Cortex of kidney (tissue), 1 donor: ENCODE measurements at places on chromosomes 6 and 20.

DNA sequence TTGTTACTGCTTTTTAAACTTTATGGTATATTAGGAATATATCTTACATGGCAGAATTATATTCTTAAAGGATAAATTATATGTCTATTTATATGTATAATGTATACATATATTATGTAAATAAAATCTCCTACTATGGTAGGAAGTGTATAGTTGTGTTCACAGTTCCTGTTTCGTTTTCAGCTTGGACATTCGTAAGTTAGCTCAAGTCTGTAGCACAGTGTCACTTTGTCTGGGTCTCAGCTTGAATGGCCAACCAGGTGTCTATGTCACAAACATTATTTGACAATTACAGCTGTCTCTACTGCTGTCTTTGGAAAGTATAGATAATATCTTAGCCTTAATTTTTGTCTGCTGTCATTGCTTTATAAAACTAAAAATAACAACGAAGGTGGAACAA, 303.9 kb downstream of the CDKAL1 start:
- no peak for DNase-seq

GRCh38 chr6:6599468-6599873, 11.0 kb downstream of the LY86 start:
- no peak for DNase-seq

GRCh38 chr6:1392813-1393640, 3.7 kb downstream of the FOXF2 start:
- no peak for DNase-seq

GRCh38 chr20:32063695-32064094, 11.7 kb downstream of the HCK start:
- DNase-seq = no peak

- no peak for DNase-seq
Observed at GRCh38 chr6:159973951-159974350, 5.1 kb downstream of the IGF2R start.

DNA sequence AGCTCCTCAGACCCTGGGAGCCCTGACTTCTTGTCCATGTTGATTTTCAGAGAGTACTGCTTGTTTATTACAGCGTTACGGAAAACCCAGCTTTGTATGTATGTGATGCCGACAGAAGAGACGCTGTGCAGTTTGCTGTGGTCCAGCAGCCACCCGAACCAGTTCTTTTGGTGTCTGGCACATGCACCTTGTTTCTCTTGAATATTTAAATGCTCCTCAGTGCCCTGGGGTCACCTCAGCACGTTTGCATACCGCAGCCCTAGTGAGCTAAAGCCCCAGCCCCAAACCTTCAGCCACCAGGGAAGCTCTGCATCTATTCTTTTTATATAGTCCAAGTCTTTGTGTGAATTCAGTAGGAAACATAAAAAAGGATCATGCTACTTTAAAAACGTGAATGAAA, 39.9 kb downstream of the AFDN start:
- no peak for DNase-seq

DNA sequence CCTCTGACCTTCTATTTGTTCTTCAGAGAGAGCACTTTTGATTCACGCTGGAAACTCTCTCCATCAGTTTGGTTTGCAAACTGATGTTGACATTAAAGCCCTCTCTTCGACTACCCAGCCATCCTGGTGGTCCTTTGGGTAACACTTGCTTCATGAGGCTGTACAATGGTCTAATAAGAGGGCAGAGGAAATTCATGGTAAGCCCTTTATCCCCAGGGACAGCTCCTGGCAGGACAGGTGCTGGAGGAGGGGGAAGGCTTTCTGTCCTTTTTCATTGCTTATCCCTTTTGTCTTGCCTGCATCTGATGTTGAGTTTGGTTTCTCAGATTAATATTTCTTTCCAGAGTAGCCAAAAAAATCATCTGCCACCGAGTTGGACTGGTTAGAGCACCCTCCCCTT, 52.1 kb upstream of the CD93 start:
- DNase-seq = no peak

DNA sequence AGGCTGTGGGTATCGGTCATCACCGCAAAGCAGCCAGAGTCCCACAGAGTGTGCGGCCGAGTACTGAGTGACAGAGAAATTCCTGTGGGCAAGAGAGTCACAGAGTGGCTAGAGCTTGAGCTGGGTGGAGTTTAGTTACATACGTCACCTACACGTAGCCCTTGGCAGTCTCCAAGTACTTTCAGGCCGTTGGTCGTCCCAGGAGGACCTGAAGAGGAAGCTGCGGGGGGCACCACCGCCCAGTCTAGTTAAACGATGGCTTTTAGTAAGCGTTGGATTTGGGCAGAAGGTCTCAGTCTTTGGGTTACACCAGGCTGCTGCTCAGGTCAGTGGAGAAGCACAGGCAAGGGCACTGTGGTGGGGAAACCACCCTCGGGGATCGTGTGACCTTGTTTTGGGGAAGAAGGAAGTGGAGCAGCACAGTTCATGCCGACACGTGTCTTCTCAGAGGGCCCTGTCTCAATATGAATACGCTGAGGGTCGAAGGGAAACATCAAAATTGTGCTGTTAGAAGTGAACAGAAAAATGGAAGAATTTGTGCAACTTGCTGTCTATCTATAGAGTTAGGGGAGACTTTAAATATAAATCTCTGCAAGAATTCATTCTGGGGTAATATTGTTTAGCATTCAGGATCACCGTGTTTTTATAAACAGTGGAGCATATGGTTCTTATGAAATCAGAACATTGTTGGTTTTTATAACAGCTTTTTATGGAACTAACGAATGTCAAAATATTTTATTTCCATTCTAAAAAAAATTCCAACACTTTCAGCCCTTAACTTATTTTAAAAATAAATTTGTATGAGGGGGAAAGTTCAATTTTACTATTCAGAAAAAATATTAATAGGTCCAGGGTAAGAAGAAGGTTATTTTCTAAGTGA, 28.6 kb downstream of the KIF25 start:
- DNase-seq = no peak

GRCh38 chr6:125346201-125346925, 44.6 kb upstream of the HDDC2 start:
- DNase-seq = no peak

DNA sequence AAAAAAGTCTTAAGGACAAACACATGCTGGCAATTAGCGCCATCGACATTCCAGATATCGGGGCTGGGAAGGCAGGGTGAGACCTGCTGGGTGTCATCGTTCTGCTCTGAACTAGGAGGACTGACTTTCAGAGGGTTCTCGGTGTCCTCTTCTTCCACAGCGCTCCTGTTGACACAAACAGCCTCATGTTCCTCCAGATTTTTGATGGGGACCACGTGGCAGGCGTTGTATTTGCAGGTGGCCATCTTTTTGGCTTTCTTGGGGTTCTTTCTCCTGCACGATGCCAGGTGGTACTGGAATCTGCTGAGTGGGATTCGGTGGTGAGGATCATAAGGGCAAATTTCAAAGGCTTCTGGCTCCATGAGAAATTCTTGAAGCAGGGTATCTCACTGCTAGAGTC, 469 bp downstream of the GTSF1L start:
- DNase-seq = no peak

DNA sequence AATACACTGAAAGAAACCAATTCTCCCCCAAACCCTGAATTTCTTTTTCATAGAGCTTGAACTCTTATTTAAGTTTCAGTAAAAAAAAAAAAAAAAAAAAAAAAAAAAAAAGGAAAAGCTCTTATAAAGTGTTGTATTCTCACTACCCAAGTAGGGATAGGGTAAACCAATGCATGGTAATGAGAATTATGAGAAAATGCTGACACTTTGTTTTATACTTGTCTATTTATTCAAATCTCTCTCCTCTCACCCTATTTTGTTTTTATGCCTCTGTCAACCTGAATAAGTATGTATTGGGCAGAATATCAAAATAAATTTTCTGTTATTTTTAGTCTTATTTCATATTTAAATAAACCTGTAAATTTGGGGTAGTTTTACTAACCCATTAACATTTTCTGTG, 181.9 kb downstream of the GJA1 start:
- no peak for DNase-seq

DNA sequence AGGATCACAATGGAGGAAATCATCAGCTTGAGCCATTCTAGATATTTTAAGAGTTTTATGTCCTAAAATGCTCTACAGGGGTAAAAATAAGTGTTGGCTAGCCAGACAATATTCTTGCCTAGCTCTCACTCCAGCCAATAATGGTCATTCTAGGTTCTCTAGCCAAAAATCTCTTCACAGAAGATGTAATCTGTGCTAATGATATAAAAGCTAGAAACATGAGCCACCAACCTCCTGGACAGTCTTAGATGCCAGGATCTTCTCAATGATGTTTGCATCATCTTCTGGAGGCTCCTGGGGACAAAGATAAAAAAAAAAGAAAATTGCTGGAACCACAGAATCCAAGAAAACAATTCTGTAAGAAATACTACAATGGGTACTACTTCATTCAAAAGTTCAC, 119.1 kb downstream of the CHD6 start:
- DNase-seq = no peak

GRCh38 chr6:126300735-126301134, 39.2 kb upstream of the CENPW start:
- no peak for DNase-seq

GRCh38 chr6:16446273-16446672, 207.9 kb downstream of the GMPR start:
- DNase-seq = no peak

DNA sequence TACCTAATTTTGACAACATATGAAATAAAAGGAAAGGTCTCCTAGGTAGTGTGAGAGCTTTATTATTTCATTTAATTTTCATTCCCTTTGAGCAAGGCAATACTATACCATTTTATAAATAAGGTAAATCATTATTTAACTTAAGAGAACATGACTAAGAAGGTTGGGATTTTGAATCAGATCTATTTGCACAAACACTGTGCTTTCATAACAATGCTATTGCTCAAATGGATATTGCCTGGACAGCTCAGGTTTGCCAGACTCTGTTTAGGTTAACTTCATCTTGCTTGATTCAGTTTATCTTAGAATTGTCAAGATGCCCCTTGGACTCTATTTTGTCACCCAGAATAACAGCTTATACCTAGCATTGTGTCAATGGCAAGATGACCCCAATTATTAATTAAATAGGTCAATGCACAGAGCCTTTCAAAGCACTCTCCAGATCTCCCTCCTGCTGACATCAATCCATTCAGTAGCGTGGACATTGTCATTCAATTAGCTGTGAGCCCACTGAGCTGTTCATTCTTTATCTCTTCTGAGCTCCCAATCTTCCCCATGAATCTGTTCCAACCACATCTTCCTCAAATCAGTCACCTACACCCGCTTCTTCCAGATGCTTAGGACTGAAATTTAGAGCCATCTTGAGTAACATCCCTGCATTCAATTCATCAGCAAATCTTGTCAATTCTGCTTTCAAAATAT, 42.1 kb upstream of the TMEM30A start:
- DNase-seq = no peak

DNA sequence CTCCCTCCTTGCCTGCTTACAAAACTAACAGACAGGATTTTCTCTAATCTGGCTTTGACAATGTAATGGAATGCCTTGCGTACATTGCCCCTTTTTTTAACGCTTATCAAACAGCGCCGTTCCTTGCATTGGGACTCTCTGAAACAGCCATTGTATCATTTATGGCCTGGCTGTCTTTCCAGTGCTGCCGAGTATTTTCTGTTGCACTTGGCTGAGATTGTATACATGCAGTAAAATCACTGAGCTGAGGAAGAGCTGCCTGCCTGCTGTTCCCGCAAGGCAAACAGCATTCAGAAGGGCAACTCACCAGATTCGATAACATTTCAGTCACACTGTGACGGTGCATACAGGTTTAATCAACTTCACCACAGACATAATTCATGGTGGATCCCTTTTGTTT, 106.0 kb downstream of the SH3BGRL2 start:
- DNase-seq = no peak

DNA sequence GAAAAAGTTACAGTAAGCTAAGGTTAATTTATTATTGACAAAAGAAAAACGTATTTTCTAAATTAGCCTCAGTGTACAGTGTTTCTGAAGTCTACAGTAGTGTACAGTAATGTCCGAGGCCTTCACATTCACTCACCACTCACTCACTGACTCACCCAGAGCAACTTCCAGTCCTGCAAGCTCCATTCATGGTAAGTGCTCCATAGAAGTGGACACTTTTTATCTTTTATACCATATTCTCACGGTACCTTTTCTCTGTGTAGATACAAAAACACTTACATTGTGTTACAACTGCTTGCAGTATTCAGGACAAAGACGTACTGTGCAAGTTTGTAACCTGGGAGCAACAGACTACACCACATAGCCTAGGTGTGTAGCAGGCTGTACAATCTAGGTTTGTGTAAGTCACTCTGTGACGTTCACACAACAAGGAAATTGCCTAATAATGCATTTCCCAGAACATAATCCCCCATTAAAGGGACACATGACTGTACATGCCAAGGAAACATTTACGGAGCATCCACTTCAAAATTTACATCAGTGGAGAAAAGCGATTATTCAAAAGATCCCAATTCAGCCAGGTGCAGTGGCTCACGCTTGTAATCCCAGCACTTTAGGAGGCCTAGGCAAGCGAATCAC, 133.4 kb downstream of the BANF2 start:
- no peak for DNase-seq

- DNase-seq = no peak
Observed at GRCh38 chr6:138692058-138692977, 81.3 kb upstream of the CCDC28A start.

- no peak for DNase-seq
Observed at GRCh38 chr6:105646391-105646867, 243.5 kb upstream of the PREP start.

GRCh38 chr6:15995493-15995892, 133.4 kb upstream of the MYLIP start:
- no peak for DNase-seq

- DNase-seq = no peak
Observed at GRCh38 chr20:58800134-58800871, 50.4 kb downstream of the GNAS-AS1 start.

GRCh38 chr6:80142586-80142985, 36.1 kb downstream of the BCKDHB start:
- DNase-seq = no peak

GRCh38 chr6:156617941-156618340, 159.2 kb upstream of the ARID1B start:
- DNase-seq = no peak

DNA sequence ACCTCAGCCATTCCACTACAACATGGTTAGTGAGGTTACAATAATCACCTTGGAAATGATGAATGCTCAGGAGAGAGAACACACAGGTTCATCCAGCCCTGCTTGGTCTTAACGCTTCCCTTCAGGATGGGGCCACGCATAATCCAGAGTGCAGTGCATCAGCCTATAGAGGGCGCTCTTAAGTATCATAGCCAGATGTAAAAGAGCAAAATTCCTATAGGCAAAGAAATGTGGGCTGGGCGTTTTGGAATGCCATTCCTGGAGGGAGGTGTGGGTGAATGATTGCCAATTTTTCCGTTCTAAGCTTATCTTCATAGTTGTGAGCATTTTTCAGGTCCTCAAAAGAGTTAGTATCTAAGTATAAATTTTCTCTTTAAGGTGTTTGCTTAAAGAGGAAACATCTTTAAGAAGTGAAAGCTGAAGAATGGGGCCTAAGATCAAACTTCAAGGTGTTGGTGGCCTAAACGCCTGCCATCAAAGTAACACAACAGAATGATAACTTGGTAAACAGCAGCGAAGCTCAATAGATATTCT, 1.8 kb downstream of the RIPOR2 start:
- DNase-seq = no peak
